Fibroblast of upper back skin (primary cell): ENCODE measurements at places on chromosomes 4 and X.

DNA sequence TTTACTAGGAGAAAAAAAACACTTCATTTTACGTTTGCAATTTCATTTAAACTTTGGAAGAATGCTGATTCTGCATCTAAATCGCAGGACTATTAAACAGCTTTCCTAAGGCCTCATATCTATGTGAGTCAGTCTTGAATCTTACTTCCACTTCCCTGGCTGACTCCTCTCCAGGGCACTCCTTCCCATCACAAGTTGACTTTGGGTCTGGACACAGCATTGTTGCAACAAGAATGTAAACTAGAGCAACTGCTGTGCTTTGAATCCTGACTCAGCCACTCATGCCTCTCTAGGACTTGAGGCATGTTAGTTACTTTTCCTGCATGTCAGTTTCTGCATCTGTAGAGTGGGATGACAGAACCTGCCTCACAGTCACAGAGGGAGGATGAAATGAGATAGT, 413.8 kb downstream of the FAT4 start:
- DNase-seq: peak; percentile 89

DNA sequence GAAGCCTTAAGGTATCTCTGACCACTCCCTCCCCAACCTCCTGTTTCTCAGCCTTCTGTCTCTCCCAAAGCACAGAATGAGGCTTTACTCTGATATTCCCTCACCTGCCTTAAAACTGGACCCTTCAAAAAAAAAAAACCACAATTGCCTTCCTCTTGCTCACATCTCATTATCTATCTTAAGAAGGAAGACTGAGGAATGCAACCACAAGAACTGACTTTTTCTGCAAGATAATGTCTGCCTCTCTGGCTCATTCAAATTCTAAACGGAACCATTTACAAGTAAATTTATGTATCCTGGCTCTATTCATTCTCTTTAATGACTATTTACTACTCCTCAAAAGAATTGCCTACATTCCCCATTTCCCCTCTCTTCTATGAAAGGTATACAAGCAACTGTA, 545.5 kb upstream of the HTR2C start:
- DNase-seq: no peak

- peak; percentile 74 for DNase-seq
Observed at GRCh38 chr4:106421441-106422296, 53.1 kb upstream of the GIMD1 start.

DNA sequence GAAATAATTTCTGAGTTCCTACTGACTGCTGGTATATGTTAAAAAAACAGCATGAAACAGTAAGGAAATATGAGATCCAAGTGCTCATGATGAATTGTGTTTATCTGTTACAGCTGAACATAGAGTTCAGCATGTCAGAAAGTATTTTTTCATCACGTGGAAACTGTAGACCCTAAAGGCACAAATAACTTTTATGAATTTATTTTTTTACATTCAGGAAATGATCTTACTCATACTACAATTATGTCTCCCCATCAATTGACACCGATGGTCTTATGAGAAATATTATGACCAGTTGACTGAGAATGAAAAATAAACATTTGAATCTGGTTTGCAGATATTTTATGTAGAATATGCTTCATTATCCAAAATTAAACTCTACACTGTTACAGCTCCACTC, 283.1 kb upstream of the SPANXN4 start:
- DNase-seq: no peak

GRCh38 chr4:55270481-55270880, 75.6 kb upstream of the SRD5A3 start:
- no peak for DNase-seq

DNA sequence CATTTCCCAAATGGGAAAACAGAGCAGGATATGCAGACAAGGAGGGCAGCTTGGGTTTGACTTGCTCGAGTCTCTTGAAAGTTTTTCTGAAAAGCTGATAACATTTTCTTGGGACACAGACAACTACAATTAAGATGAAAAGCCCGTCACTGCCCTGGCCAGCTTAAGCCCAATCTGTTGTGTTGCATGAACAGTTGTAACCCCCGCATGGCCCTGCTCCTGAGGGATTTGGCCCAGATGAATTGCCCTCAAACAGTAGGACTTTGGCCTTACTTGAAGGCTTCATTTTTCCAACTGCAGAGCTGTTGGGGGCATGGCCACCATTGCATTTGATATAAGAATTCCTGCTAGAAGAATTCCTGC, 40.5 kb upstream of the MGST2 start:
- DNase-seq: no peak

GRCh38 chr4:184617600-184618196, 31.5 kb downstream of the CASP3 start:
- DNase-seq: no peak

DNA sequence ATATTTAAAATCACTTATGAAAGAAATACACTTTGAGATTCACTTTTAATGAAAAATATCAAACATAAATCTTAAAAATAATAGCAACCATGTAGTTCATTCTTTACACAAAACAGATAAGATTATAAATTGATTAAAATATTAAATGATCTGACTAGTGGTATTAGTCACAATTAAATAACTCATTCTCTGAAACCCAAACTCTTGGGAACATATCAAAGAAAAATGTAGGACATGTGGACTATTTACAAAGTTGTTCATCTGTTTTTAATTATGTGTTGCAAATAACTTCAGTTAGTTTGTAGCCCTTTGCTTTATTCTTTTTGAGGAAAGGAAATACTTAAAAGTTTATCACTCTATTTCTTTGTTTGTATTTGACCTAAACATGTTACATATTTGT, 9.5 kb upstream of the GUCY1A1 start:
- no peak for DNase-seq

DNA sequence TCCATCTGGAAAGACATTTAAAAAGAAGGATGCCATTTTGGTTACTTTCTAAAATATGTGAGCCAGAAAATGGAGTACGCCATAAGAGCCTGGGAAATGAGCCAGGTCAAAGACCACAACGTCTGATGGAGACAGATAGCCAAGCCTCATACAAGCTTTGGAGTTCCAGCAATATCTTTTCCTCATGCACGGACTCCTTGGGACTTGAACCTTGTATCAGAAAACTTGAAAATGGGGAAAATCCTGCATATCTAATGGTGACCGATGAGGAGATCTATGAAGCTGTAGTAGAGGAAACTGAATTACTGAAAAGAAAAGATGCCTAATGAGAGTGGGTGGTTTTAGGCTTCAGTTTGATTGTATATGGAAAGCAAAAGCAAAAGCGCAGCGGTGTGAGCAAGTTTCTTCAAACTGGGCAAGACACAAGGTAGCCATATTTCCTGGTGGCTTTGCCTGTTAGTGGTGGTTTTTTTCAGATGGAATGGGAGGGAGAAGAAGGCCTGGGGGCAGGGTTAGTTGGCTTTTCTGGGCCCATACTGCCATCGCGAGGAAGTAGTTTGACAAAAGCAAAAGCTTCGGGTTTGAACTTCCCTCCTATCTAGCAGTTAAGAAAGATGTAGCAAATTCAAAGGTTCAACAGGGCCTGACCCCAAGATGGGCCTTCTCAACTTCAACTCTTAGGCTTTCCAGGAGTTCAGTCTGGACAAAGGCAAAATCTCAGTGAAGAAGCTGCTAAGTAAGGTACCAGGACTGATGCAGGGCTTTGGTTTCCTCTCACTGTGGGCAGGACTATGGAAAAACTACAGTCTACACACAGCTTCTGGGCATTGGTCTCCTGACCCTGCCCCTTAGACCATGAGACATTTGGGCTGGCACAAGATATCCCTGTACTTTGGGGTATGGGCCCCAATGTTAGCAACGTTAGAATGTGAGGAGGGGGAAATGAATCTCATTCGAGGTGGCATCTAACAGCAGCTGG, 210.0 kb upstream of the STK26 start:
- no peak for DNase-seq

GRCh38 chr4:54554339-54554990, 103.3 kb upstream of the KIT start:
- no peak for DNase-seq

DNA sequence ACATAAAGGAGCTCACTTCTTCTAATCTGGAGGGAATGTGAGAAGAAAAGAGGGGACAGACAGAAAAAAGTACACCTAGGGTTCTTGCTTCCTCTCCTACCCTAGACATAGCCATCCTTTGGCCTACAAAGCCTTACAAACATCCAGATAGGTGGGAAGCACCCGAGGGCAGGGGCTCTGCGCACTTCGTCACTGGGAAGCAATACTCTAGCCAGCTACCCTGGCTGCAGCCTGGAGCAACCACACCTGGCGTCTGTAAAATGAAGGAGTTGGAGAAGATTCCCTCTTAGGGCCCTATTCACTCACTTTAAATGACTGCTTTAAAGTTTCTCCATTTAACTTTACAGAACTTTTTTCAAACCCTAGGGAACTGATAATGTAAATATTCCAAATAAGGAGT, 65.7 kb upstream of the NOCT start:
- DNase-seq: no peak
